ENCODE measurements at places on chromosomes 2 and 18. TPM values are rescaled to one million over a fixed set of nuclear protein-coding genes. Genes with fewer than 3 reads are reported as not detected.

- no peak for DNase-seq
Measured at GRCh38 chr2:158722266-158723105, 72.6 kb upstream of the DAPL1 start.

GRCh38 chr2:171568089-171568488, 45.8 kb downstream of the CYBRD1 start:
- DNase-seq = peak; percentile 6

- no peak for DNase-seq
Measured at GRCh38 chr18:8989017-8989416, 113.5 kb upstream of the NDUFV2 start.

- DNase-seq = no peak
Measured at GRCh38 chr2:175874291-175874690, 127.8 kb downstream of the LNPK start.

- DNase-seq = no peak
Measured at GRCh38 chr2:191441496-191442214, 196.5 kb downstream of the MYO1B start.

DNA sequence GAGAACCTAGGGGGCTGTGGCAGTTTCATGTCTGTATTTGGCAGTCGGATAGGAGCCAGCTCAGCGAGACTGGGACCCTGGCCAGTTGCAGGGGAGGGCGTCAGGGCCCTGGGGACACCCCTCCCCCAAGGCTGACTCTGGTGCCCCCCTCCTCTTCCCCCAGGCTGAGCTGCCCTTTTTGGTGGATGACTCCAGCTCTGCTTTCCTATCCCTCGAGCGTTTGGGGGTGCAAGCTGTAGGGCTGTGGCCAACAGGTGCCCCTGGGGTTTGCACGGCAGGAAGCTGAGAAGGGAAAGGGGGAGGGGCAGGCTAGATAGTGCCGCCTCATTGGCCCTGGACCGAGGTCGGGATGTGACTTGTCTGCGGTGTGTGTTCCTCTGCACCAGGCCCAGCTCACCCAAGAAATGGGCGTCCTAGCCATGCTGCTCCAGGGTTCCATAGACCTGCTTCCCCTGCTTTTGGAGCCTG, 26.4 kb downstream of the SPEG start:
- no peak for DNase-seq

DNA sequence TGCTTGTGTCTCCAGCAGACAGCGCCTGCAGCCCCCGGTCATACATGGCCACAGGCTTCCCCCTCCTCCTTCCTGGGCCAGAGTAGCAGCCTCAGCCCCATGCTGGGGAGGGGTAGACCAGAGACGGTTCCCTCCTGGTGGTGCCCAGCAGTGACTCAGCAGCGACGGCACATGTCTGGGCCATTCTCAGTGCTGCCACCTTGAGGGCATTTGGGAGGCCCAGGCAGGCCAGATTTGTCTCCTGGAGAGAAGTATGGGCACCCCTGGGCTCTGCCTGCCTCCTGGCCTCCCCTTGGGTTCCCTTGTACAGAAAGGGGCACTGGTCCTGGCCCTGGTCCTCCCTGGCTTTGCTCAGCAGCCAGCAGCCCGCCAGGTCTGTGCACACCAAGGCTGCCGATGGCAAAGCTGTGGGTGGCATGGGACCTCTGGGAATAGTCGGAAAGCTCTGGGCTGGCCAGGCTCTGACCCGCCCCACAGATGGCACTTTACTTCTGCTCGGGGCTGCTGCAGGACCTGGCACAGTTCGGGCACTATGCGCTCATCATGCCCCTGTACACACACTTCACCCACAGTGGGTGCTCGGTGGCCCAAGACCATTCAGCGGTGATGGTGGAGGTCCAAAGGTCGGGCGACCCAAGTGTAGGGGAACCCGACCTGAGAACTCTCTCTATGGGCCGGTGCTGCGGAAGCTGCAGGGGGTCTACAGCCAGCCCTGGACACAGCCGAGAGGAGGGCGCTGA, 11.4 kb upstream of the ALPI start:
- peak; percentile 46 for DNase-seq

GRCh38 chr2:95158891-95159619, 593 bp downstream of the ZNF514 start:
- DNase-seq = peak; percentile 49

- DNase-seq = no peak
Measured at GRCh38 chr2:17445744-17446143, 72.5 kb downstream of the RAD51AP2 start.

GRCh38 chr2:23037596-23037995, 347.4 kb upstream of the KLHL29 start:
- DNase-seq = no peak

DNA sequence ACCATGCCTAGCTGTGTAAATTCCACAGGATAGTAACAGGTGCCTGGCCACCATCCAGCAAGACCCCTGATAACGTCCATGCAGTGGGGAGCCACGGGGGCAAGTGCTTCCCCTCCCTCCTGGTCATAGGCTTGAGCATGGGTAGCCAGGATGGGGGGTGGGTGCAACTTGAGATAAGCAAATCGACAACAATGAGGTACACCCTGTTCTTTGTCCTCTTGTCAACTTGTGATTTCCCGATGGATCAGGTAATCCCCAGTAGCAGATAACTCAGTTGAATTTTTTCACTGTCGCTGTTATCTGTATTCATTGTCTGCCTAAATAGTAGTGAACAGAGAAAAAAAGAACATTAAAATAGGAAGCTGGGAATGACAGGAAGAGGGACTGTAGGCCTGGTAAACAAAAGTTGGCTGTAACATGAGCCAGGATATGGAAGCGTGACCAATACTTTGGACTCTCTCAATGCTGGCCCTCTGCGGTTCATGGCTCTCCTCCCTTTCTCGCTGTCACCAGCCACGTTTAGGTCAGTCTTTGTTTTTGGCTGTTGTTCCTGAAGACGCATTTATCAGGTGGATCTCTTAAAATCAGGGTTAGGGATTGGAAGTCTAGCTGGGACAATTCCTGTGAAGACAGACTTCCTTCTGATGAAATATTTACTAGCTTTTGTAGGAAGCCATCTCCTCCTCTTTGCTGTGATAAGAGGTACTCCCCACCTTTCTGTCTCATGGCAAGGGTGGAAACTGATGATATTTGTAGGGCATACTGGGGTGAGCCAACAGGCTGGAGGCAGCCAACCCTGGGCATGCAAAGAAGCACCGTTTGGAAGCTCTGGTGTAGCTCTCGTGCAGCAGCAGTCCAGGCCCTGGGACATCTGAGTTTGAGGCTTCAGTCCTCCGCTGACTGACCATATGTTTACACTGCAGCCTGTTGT, 42.4 kb downstream of the TCF7L1 start:
- peak; percentile 81 for DNase-seq

- peak; percentile 49 for DNase-seq
Measured at GRCh38 chr2:42795841-42796301, 3.5 kb upstream of the HAAO start.

DNA sequence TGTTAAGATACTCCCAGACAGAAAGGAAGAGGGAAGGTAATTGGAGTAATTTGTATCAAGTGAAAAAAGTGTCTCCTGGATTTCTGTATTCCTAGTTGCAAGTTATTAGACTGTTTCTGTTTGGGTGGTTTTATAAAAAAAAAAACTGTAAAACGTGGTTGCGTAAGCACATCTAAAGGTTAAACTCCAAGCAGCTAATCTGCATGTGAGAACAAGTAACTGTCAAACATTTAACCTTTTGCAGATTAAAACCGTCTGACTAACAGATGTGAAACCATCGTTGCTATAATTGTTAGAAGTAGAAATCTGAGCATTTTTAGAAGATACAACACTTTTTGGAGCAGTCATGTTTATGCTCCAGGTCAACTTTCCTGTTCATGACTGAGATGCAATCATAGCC, 72.3 kb downstream of the AFF3 start:
- no peak for DNase-seq

DNA sequence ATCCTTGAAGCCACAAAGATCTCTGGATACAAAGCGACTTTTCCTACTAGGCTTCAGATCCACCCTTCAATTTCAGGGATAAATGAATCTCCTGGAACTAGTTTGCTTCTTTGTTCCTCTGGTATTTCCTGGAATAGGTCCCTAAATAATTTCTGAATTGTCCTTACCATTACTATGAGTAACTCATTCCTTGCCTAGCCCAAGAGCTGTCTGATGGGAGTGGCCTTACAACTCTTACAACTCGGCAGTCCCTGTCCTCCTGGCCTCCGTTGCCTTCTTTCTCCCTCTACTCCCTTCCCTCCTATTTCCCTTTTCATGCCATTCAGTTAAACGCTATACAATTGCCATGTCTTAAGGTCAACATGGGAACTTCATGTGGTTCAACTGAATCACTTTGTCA, 98.2 kb upstream of the FHL2 start:
- no peak for DNase-seq

GRCh38 chr2:86047575-86048382, 57.9 kb downstream of the POLR1A start:
- no peak for DNase-seq

- DNase-seq = no peak
Measured at GRCh38 chr18:26719896-26720295, 145.6 kb downstream of the AQP4 start.

DNA sequence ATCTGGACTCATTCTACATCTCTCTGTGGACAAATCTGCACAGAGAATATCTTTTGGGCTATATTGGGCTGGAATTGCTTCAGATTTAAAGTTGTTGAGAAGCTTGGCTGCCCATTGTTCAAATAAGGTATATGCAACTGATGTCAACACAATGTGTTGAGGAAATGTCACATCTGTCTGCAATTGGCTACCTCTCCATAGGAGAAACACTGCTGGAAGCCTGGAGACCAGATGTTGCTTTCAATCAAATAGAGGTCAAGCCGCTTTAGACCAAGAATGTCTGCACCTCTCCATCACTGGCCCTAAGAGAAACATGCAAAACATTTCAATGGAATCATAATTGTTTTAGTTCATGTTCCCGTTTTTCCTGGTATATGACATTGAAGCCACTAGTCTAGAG, 720.2 kb downstream of the SLC4A3 start:
- DNase-seq = no peak

DNA sequence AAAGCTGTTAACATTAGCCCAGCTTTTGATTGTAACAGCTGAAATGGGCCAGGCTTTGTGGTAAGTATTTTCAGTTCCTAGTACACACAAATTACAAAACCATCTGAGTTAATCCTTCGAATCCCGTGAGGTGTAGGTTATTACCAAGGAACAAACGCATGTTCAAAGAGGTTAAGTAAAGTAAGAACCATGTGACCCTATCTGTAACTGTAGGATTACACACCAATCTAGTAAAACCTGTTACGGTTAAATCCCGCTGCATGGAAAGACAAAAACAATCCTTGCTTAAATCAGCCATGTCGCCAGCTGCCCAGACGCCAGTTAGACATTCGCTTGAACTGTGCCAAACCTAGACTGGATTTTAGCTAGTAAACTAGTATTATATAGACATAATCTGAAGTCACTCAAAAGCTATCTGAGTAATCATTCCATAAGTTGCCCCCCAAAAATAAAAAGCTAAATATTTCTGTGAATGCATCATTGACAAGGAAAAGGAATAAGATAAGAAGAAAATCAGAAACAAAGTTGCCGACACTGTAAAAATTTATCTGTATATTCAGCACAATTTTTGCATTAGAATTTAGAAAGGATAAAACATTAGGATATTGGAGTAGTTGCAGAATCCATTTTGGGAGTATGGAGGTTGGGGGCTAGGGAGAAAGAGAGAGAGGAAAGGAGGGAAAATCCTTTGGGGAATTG, 638.0 kb downstream of the CNTNAP5 start:
- DNase-seq = no peak

DNA sequence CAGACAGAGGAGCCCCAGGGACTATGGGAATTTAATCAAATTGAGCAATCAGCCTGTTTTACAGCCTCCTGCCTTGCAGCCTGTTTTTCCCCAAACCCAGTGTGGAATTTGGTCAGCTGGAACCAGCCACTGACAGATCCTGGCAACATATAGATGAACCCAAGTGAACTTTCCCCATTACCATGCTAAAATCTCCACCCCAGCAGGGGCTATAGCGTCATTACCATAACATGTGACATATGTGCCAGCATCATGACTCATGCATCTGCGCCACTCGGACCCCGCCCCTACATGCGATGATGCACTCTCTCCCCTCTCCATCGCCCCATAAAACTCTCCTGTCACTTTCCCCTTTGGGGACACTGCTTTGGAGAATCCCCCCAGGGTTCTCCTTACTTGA, 17.3 kb upstream of the FEZ2 start:
- DNase-seq = no peak

DNA sequence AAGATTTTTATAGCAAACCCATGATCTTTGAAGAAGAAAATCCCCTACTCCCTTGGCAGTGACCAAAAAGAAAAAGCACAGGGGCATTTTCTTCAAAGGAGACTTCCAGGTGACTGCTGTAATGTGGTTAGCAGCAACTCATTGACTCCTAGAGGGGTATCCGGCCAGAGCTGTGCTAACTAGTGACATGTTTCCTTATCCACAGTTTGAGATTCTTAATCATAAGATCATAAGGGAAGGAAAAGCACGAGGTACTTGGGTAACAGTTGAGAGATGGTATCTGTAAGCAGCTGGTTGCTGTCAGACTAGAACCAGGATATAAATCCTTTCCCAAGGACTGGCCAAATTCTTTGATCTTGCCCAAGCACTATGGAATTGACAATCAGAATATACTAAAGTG, 124.7 kb downstream of the MREG start:
- peak; percentile 46 for DNase-seq

DNA sequence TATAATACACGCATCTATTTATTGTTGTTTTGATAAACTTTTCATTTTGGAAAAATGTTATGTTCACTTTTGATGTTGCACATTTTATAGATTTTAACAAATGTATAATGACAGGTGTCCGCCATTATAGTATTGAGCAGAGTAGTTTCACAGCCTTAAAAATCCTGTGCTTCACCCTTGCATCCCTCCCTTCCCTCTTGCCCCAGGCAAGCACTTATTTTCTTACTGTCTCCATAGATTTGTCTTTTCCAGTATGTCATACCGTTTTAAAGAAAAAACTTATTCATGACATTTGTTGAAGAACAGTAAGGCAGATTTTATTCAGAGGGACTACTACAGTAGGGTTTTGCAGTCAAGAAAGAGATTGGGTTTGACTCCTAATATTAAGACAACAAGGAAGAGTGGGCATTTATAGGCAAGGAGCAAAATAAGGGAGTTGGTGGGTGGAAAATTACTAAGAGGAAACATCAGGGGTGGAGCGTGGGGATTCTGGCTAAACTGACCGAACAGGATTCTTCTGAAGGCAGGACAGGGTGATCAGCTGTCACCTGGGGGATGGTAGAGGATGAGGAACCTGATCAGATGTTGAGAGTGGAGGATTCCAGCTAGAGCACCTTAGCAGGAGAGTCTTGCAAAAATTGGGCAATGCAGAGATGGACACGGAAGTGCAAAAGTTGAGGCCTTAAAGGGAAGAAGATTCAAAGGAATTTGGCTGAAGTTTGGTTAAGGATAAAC, 108.8 kb downstream of the NCK2 start:
- DNase-seq = no peak

The PLB1 gene
- total RNA-seq = 0.80 TPM

The SATB2 gene
- 1.6 TPM for total RNA-seq

The NEU2 gene
- not detected for total RNA-seq

The CENPA gene
- 33.1 TPM for total RNA-seq

The RFTN2 gene
- 9.9 TPM for total RNA-seq

The ADGRF3 gene
- 0.18 TPM for total RNA-seq

The MFSD2B gene
- total RNA-seq = 0.82 TPM

The ITGA6 gene
- 174 TPM for total RNA-seq

The SPRED2 gene
- 7.8 TPM for total RNA-seq

The ADI1 gene
- 42.6 TPM for total RNA-seq

The UGT1A10 gene
- not detected for total RNA-seq

The ACVR1C gene
- total RNA-seq = not detected

The REG1B gene
- not detected for total RNA-seq

The C2orf66 gene
- 0.27 TPM for total RNA-seq

The STAM2 gene
- 27.5 TPM for total RNA-seq

The RGPD3 gene
- total RNA-seq = not detected

The IL1RL1 gene
- total RNA-seq = 44.0 TPM

The G6PC2 gene
- not detected for total RNA-seq

The PROC gene
- not detected for total RNA-seq

Measured in endothelial cell of umbilical vein (primary cell).